ENCODE measurements at places on chromosomes 4 and X.

DNA sequence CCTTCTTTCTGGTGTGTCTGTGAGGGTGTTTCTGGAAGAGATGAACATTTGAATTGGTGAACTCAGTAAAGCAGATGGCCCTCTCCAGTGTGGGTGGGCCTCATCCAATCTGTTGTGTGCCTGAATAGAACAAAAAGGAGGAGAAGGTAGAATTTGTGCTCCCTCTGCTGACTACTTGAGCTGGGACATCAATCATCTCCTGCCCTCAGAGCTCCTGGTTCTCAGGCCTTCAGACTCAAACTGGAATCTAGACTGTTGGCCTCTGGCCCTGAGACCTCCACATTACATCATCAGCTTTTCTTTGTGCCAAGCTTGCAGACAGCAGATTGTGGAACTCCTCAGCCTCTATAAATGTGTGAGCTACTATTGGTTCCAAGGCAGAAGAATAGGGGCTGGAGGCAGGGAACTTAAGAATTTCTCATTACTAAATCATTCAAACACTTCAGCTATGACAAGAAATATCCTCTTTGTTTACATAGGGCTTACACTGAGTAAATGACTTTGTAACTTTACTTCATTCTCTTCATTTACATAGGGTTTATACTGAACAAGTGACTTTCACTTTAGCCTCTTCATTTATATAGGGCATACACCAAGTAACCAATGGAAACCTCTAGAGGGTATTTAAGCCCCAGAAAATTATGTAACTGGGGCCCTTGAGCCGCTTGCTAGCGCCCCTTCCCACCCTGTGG lies 86.9 kb upstream of the NWD2 start:
- DNase-seq = no peak

GRCh38 chr4:2696423-2696822 lies 59.7 kb downstream of the TNIP2 start:
- DNase-seq = no peak

GRCh38 chr4:109969919-109970318 lies 57.2 kb downstream of the EGF start:
- no peak for DNase-seq

GRCh38 chr4:1347410-1347864 lies 429 bp downstream of the UVSSA start:
- DNase-seq = peak; percentile 76

- DNase-seq = no peak
These were observed 60.7 kb upstream of the NXF3 start for GRCh38 chrX:103153661-103154060.

DNA sequence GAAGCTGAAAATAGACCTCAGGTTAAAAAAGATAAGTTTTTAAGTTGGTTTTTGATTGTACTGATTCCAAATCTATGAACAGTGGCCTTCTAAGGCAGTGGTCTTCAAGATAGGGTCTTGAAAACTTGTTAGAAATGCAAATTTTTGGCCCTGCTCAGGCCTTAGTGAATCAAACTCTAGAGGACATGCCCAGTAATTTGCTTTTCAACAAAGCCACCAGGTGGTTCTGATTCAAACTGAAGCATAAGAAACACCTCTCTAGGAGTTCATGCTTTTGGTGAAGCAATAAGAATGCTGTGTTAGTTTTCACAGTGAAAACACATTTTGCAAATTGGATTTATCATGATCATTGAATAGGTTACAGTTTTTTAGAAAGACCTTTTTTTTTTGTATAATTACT lies 1849.4 kb upstream of the AGA start:
- DNase-seq = no peak

DNA sequence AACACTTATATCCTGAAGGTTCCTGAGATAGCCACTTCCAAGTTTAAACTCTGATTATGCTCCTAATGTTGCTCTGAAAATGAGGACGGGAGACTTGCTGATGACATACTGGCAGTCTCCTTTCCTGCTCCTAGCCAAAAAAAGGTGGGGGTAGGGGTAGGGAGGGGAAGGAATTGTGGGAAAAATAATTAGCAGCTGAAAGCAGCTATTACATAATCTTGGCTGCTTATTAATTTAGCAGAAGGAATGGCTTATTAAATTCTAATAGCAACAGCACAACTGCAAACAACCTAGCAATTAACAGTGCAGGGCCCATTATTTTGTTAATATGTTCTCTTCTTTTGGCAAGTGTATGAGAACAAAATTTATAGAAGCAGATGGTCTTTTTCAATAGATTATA lies 2.0 kb upstream of the AP1S2 start:
- DNase-seq = no peak

GRCh38 chr4:25993395-25994185 lies 79.6 kb downstream of the SMIM20 start:
- DNase-seq = peak; percentile 35

GRCh38 chrX:96182366-96182765 lies 502.3 kb upstream of the DIAPH2 start:
- DNase-seq = no peak
